PC-9 (cell line): ENCODE measurements at places on chromosomes 6 and 20.

DNA sequence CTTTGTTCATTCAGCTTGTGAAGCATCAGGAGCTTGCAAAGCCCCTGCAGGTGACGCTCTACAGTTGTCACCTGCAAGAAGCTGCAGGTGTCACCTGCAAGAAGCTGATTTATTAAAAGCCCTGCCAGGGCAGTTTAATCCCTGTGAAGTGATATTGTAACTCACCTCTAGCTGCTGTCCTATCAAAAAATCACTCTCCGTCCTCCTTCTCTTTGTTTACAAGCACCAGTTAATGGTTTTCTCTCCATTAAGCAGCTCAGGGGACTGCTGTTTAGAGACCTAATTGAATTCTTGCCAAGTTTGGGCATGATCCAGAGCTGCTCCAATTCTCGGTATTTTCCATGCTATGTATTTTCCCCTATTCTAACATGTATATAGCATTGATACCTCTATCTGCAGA, 345.9 kb downstream of the ARHGAP18 start:
- no peak overlapping the region for H3K27ac ChIP-seq
- no peaks in the 10 kb centered on the region for H3K36me3 ChIP-seq
- no peak for DNase-seq
- no peak overlapping the region for H3K4me3 ChIP-seq
- no peaks in the 10 kb centered on the region for H3K4me1 ChIP-seq

DNA sequence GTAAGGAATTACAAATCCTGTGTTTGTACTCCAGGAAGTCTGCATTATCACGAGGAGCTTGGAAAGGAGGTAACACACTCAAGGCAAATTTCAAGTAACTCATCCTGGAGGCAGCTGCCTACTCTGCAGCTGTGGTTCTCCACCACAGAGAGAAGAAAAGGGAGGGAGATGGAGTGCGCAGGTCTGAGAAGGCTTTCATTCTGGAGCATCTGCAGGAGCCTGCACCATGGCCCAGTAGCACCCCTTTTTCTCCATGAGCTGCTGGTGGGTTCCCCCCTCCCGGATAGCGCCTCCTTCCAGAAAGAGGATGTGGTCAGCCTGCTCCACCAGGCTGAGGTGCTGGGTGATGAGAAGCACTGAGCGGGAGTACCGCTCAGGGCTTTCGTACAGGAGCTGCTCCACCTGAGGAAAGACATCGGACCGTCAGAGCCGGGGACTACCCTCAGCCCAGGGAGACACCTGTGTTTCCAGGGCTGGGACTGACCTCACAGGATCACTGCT, 1.6 kb upstream of the PSMB8 start:
- DNase-seq = no peak
- H3K27ac ChIP-seq = no peak overlapping the region
- no peak overlapping the region for H3K4me3 ChIP-seq
- peaks cover 6% of the 10 kb centered on the region; the same call in 1 of the 2 replicates for H3K4me1 ChIP-seq
- no peaks in the 10 kb centered on the region for H3K27me3 ChIP-seq
- no peaks in the 10 kb centered on the region for H3K36me3 ChIP-seq

GRCh38 chr20:22944062-22944461, 91.0 kb upstream of the SSTR4 start:
- H3K27ac ChIP-seq = no peak overlapping the region
- H3K27me3 ChIP-seq = peaks cover 53% of the 10 kb centered on the region
- H3K4me3 ChIP-seq = no peak overlapping the region
- H3K4me1 ChIP-seq = no peaks in the 10 kb centered on the region
- DNase-seq = no peak

- peaks cover 16% of the 10 kb centered on the region for H3K27me3 ChIP-seq
- no peak overlapping the region for H3K27ac ChIP-seq
- H3K36me3 ChIP-seq = no peaks in the 10 kb centered on the region
- no peak for DNase-seq
These were observed 74.0 kb upstream of the MAP3K4 start for GRCh38 chr6:160917572-160917971.

DNA sequence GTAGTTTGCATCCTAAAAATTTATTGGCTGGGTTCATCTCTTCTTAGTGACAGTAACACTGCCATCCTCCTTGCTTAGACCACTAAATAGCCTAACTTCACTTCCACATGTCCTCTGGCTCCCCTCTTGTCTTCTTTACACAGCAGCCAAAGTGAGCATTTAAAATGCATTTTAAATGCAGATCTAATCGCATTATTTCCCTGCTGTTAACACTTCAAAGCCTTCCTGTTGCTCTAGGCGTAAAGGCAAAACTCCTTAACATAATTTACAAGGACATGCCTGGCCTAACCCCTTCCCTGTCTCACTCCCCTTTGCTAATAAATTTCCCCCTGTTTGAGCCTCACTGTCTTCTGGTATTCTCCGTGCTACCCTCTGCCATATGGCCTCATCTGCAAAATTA, 26.5 kb downstream of the NKAIN2 start:
- no peaks in the 10 kb centered on the region for H3K36me3 ChIP-seq
- no peak overlapping the region for H3K27ac ChIP-seq
- H3K4me1 ChIP-seq = no peaks in the 10 kb centered on the region
- H3K4me3 ChIP-seq = no peak overlapping the region
- no peak for DNase-seq
- no peaks in the 10 kb centered on the region for H3K27me3 ChIP-seq

DNA sequence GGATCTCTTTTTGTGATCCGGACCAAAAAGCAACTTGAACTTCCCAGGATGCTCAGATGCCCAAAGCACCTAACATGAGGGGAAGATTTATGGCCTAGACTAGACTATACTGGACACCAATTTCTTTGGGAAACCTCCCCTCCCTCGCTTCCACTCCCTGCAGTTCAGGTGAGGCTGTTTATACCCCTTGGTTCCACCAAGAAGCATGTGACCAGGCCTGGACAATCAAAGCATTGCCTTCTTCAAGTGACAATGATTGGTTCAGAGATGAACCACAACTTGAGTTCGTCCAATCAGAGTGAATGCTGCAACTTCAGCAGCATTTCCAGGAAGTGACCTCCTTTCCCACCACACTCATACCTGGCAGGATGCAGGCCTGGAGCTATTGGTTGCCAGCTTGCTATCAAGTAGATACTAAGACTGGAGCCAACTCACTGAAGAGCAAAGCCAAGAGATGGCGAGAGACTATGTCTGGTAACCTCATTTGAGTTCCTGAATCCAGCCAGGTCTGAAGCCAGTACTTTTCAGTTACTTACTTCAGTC, 45.6 kb upstream of the SLC9A8 start:
- no peaks in the 10 kb centered on the region for H3K36me3 ChIP-seq
- no peaks in the 10 kb centered on the region for H3K27me3 ChIP-seq
- peak overlapping the region; percentile 96 for H3K27ac ChIP-seq
- no peak for DNase-seq

- DNase-seq = peak; percentile 78
- no peak overlapping the region for H3K27ac ChIP-seq
- H3K4me3 ChIP-seq = no peak overlapping the region
- no peaks in the 10 kb centered on the region for H3K36me3 ChIP-seq
These were observed 12.2 kb upstream of the KCNK15 start for GRCh38 chr20:44733341-44734069.

DNA sequence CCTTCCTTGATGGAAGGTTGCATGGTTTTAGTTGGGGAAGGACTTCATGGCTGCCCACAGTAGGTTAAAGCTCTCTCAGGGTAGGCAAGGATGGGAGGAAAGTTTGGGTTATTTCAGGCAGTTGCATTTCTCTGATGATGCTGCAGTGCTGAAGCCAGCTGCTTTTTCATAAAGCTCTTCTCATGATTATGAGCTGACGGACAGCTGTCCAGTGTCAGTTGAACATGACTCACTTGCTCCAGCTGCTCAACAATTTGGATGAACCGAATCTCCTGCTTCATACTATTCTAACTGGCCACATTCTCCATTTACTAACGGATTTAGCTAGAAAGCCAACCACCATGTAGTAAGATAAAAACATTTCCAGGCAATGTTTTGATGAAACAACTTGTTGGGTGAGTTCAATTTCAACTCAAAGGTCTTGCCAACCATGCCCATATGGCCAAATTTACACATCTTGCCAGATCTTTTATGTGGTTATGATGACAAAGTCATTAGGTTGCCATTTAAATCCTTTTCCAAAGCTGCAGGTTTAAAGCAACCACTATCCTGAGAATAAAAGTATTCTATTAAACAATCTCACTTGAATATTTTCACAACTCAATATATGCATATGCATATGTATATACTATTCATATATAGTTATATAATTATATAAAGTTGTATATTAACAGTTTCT, 125.9 kb downstream of the HS3ST5 start:
- no peaks in the 10 kb centered on the region for H3K4me1 ChIP-seq
- H3K27me3 ChIP-seq = no peaks in the 10 kb centered on the region
- no peak for DNase-seq
- H3K4me3 ChIP-seq = no peak overlapping the region

- no peak overlapping the region for H3K27ac ChIP-seq
- no peaks in the 10 kb centered on the region for H3K36me3 ChIP-seq
- no peak for DNase-seq
- no peak overlapping the region for H3K4me3 ChIP-seq
- H3K4me1 ChIP-seq = no peaks in the 10 kb centered on the region
These were observed 231.0 kb upstream of the EYS start for GRCh38 chr6:65938000-65938399.

- no peak overlapping the region for H3K4me3 ChIP-seq
- H3K27me3 ChIP-seq = peaks cover 75% of the 10 kb centered on the region
- H3K36me3 ChIP-seq = no peaks in the 10 kb centered on the region
- no peaks in the 10 kb centered on the region for H3K4me1 ChIP-seq
- H3K27ac ChIP-seq = no peak overlapping the region
- DNase-seq = no peak
These were observed 66.4 kb downstream of the CTCFL start for GRCh38 chr20:57458400-57459160.
